ENCODE measurements at places on chromosomes 7 and 10. TPM values are rescaled to one million over a fixed set of nuclear protein-coding genes. Genes with fewer than 3 reads are reported as not detected.
A peak's percentile ranks its signal among the peaks of the same experiment; 100 is the strongest.

DNA sequence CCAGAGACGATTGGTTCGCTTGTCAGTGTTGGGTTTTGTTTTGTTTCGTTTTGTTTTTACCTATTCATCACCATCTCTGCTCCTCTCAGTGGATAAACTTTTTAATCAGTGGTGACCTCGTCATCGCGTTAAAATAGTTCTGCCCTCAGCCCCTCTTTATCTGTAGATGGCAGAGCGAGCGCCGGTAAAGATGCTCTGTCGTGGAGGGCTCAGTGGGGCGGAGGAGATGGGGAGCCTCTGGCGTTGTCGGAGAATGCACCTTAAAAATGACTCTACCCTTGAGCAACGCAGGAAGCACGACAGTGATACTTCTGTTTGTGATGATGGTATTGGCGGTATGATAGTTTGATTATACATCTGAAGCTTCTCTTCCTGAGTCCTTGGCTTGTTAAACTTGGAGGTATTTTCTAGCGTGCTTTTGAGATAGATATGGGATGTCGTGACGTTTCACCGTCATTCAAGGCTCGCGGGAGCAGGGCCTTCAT lies 554 bp downstream of the CSGALNACT2 start:
- peak; percentile 82 for DNase-seq

DNA sequence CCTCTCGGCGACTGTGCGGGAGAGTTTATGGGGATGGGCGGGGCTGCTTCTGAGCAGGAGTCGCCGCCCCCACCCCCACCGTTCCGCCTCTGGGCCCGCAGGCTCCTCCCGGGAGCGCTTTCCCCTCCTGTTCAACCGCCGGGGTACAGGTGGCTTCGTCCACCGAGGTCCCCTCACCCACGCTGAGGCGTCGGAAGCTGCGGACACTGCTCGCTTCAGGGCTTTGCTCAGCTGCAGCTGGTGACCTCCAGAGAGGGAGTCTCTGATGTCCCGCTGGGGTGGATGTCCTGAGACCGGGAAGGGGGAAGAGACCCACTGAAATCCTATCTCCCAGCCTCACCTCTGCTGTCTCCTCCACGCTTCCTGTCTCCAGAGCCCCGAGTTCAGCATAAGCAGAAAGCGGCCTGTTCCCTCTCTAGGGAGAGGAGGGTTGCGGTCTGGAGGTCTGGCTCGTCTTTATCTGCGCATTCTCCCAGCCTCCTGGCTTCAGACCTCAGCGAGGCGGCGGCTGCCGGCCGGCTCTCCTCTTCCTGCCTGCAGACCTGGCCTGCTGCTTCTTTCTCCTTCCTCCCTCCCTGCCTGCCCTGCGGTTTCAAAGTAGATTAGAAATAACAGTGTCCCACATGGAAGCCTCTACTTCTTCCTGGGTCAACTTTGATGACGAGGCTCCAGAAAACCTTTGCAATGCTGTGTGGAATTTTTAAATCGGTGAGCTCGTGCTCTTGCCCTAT lies 1.8 kb downstream of the CYP2E1 start:
- DNase-seq, result no peak

DNA sequence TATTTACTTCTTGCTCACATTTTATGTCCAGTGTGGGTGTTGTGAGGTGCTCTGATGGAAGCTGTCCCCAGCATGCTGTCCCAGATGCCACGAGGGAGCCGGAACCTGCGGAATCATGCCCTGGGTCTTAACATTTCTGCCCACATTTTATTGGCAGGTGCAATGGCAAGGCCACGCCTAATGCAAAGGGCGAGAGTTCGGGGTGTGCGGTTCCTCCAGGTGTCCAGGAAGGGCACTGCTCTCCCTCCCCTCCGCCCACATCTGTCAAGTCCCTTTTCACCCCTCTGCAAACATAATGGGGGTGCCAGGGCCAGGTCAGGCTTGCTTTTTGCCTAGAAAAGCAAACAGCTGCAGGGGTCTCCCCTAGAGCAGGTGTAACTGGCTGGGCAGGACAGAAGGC lies 16.4 kb downstream of the PDAP1 start:
- no peak for DNase-seq

DNA sequence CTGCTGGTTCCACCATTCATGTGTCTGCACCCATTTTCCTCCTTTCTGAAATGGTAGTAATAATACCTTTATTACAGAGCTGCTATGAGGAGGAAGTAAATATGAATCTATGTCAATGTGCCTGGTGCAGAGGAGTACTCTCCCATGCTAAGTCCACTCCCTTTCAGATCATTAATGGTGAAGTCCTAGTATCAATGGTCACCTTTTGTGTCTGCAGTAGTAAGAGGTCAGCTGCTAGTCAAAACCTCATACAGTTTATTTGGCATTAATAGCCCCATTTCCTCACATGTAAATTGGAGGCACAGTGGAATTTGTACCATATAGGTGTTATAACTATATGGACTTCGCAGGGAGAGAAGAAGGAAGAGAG lies 581.0 kb downstream of the REEP3 start:
- no peak for DNase-seq

GRCh38 chr7:41189866-41190265 lies 513.0 kb downstream of the INHBA start:
- DNase-seq, result no peak

DNA sequence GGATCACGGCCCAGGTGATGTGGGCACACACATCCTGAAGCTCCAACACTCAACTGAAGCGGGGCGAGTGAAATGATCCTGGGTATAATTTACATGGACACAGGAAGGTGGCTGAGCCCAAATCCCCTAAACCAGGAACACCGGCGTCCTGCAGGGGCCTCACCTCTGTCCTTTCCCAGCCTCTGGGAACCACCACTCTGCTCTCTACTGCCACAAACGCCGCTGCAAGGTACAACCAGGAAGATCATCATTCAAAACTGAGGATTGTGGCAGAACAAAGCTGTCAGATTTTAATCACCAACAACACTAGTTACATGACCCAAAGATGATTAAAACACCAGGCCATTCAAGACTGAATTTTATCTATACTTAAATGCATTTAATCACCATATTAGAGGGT lies 104.0 kb downstream of the DIP2C start:
- DNase-seq, result no peak

The TFAM gene
- 87.7 TPM for total RNA-seq
